ENCODE measurements at places on chromosomes 2 and 18.

DNA sequence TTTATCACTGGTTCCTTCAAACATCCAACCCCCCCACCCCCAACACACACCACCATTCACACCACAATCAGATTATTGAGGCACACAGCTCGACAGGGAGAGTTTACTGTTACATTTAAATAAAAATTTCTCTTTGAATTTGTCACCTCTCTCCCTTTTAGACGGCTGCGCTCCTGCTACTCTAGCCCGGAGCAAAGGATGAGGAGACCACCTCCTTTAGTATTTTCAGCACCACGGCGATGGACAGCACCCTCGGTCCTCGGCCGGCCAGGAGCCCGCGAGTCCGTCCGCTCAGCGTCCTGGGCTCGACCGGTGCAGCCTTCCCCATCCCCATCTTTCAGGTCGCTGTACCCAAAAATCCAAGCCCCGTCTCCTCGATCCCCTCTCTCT is 892 bp downstream of the CELF4 start:
- peak overlapping the region; percentile 64 for H3K4me3 ChIP-seq
- no peak overlapping the region for H3K27ac ChIP-seq
- no peaks in the 10 kb centered on the region for H3K36me3 ChIP-seq
- peaks cover 17% of the 10 kb centered on the region for H3K27me3 ChIP-seq
- peak; percentile 42 for DNase-seq

DNA sequence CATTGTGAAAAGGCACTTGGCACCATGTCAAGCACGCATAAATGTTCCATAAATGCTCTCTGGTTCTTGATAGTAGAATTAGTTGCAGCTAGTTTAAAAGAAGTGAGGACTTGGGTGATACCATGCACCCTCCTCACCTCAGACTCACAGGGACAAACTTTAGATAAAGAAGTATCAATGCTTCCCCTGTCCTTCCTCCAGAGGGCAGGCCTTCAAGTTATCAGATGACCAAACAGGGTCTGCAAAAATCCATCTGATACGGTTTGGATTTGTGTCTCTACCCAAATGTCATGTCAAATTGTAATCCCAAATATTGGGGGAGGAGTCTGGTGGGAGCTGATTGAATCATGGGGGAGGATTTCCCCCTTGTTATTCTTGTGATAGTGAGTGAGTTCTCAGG is 54.1 kb downstream of the C1QL2 start:
- H3K4me1 ChIP-seq = no peaks in the 10 kb centered on the region
- H3K27ac ChIP-seq = no peak overlapping the region
- no peak overlapping the region for H3K4me3 ChIP-seq
- no peak for DNase-seq

- H3K4me1 ChIP-seq = no peaks in the 10 kb centered on the region
- H3K27ac ChIP-seq = no peak overlapping the region
- no peak overlapping the region for H3K4me3 ChIP-seq
- peaks cover 12% of the 10 kb centered on the region for H3K36me3 ChIP-seq
Observed at GRCh38 chr2:177529166-177529565, 136.6 kb downstream of the AGPS start.

- H3K4me1 ChIP-seq = peaks cover 28% of the 10 kb centered on the region
- peak; percentile 34 for DNase-seq
- H3K36me3 ChIP-seq = no peaks in the 10 kb centered on the region
- no peak overlapping the region for H3K4me3 ChIP-seq
- H3K27ac ChIP-seq = peak overlapping the region; percentile 46
Observed at GRCh38 chr2:240374085-240374907, 61.2 kb upstream of the GPC1 start.

DNA sequence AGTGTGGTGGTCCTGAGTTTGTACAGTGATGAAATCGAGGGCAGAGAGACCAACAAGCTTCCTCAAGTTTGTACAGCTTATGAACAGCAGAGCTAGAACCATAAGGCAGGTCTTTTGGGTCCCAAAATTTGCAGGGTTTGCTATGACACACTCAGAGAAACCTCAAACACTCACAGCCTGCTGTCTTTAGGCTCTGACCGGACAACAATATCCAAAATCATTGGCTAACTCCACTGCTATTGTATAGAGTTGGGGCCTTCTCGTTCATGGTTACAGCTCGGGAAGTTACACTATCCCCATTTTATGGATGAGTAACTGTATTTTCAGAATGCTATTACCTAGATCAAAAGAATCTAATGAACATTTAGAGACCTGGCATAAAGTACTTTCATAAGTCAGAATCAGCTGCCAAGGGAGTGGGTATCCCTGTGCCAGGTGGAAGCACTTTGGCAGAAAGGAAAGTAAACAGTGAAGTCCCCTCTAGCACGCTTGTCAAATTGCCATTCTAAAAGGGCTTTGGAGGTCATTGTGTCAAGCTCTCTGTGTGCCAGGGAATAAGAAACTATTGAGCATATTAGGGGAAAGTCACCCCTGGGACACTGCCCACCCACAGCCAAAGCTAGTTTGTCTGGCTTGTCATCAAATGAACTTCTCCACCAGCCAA is 331.8 kb downstream of the ALK start:
- H3K27ac ChIP-seq = no peak overlapping the region
- H3K4me3 ChIP-seq = no peak overlapping the region
- H3K27me3 ChIP-seq = no peaks in the 10 kb centered on the region
- H3K4me1 ChIP-seq = no peaks in the 10 kb centered on the region
- H3K36me3 ChIP-seq = no peaks in the 10 kb centered on the region
- no peak for DNase-seq

GRCh38 chr2:154587739-154588138 is 110.8 kb upstream of the KCNJ3 start:
- H3K4me3 ChIP-seq = no peak overlapping the region
- no peaks in the 10 kb centered on the region for H3K36me3 ChIP-seq
- H3K4me1 ChIP-seq = no peaks in the 10 kb centered on the region
- DNase-seq = no peak
- no peaks in the 10 kb centered on the region for H3K27me3 ChIP-seq

DNA sequence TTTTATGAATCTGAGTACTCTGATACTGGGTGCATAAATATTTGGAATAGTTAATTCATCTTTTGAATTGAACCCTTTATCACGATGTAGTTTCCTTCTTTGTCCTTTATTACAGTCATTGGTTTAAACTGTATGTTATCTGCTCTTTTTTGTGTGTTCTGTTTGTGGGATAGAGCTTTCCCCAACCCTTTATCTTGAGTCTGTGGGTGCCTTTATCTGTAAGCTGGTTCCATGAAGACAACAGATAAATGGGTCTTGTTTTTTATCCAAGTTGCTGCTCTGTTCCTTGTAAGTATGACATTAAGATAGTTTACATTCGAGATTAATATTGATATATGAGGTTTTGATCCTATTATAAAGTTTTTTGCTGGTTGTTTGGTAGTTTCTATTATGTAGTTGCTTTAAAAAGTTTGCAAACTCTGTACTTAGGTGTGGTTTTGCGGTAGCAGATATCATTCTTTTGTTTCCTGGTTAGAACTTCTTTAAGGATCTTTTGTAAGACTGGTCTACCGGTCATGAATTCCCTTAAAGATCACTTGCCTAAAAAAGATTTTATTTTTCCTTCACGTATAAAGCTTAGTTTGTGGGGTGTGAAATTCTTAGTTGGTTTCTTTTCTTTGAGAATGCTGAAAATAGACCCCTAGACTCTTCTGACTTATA is 1451.3 kb upstream of the SLC39A10 start:
- no peaks in the 10 kb centered on the region for H3K36me3 ChIP-seq
- H3K4me3 ChIP-seq = no peak overlapping the region
- H3K27ac ChIP-seq = no peak overlapping the region
- no peaks in the 10 kb centered on the region for H3K4me1 ChIP-seq
- no peaks in the 10 kb centered on the region for H3K27me3 ChIP-seq
- no peak for DNase-seq

GRCh38 chr2:25286025-25286400 is 55.7 kb downstream of the DNMT3A start:
- no peak for DNase-seq
- H3K4me1 ChIP-seq = peaks cover 3% of the 10 kb centered on the region
- no peaks in the 10 kb centered on the region for H3K27me3 ChIP-seq
- H3K4me3 ChIP-seq = no peak overlapping the region
- H3K36me3 ChIP-seq = no peaks in the 10 kb centered on the region

GRCh38 chr2:173588931-173589369 is 234.3 kb downstream of the CDCA7 start:
- no peaks in the 10 kb centered on the region for H3K36me3 ChIP-seq
- H3K4me3 ChIP-seq = no peak overlapping the region
- H3K27me3 ChIP-seq = no peaks in the 10 kb centered on the region
- H3K27ac ChIP-seq = no peak overlapping the region
- no peak for DNase-seq
- no peaks in the 10 kb centered on the region for H3K4me1 ChIP-seq

- no peaks in the 10 kb centered on the region for H3K4me1 ChIP-seq
- no peaks in the 10 kb centered on the region for H3K36me3 ChIP-seq
- no peak for DNase-seq
- no peak overlapping the region for H3K4me3 ChIP-seq
Observed at GRCh38 chr2:31390324-31390723, 24.2 kb downstream of the XDH start.

DNA sequence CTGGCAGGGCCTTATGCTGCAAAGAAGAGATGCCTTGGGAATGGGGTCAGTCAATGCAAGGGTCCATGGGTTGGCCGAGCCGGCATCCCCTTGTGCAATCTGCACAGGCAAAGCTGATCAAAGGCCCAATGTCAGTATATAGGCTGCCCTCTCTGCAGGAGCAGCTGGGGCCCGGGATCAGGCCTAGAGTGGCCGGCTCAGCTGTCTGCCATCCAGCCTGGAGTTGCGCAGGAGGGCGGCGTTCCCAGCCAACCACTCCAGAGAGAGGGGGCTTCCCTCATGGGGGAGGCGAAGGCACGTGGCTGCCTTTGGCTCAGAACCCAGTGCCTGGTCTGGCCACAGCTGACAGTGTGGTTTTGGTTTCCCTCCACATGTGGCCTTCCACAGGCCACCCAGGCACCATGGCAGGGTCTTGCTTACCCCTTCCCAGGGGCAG is 3.9 kb downstream of the INPP5D start:
- H3K27me3 ChIP-seq = no peaks in the 10 kb centered on the region
- H3K36me3 ChIP-seq = no peaks in the 10 kb centered on the region
- no peak for DNase-seq
- H3K4me3 ChIP-seq = peak overlapping the region; percentile 51
- peak overlapping the region; percentile 44 for H3K27ac ChIP-seq
- H3K4me1 ChIP-seq = peaks cover 54% of the 10 kb centered on the region

DNA sequence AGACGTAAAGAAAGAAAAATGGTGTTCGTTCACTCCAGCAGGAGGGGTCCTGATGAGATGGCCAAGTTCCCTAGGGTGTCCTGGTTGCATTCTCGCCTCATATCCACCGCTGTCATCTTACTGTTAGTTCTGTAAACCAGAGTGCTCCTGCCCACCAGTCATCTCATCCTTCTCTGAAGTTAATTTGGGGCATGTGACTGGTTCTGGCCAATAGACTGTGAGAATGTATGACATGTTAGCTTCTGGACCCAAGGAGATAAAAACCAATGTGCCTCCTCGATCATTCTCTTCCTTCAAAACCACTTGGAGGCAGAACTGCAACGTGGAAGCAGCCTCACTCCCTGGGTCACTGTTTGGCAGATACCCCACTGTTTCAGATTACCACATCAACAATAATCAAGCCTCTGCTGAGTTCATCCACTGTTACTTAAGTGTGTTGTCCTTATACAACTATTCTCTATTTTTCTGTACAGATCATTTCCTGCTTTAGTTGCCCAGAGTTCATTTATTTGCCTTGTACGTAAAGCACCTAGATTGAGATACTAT is 759.1 kb downstream of the TSN start:
- no peaks in the 10 kb centered on the region for H3K36me3 ChIP-seq
- H3K4me3 ChIP-seq = no peak overlapping the region
- DNase-seq = no peak
- no peaks in the 10 kb centered on the region for H3K27me3 ChIP-seq

- H3K27ac ChIP-seq = peak overlapping the region; percentile 18
- no peaks in the 10 kb centered on the region for H3K36me3 ChIP-seq
- H3K4me1 ChIP-seq = peaks cover 28% of the 10 kb centered on the region
- H3K4me3 ChIP-seq = no peak overlapping the region
Observed at GRCh38 chr18:33585431-33585775, 7.4 kb downstream of the ASXL3 start.

DNA sequence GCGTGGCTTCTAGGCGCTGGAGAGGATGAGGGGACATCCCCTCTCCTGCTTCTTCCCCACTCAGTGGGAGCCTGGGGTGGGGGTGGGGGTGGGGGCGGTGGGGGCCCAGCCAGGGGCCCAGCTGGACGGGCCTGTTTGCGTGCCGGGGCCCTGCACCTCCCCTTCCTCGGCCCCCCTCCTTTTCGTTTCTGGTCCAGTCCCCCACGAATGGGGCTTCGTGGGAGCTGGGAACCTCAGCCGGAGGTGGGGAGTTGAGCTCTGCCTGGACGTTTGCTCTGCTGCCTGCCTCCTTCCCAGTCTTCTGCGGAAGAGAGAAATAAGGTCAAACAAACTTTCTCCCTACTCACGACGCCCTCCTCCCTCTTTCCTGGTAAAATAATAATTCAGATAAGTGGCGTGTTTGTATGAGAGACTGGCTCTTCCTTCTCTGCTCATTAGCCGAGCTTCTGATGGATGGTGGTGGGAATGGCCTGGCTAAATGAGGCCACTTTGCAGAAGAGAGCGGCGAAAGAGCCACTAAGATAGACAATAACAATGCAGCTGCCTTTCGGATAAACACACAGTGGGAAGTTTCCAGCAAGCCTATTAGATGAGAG is 782 bp downstream of the MTA3 start:
- no peaks in the 10 kb centered on the region for H3K27me3 ChIP-seq
- H3K36me3 ChIP-seq = no peaks in the 10 kb centered on the region
- DNase-seq = peak; percentile 72
- H3K4me1 ChIP-seq = peaks cover 45% of the 10 kb centered on the region

GRCh38 chr2:118145806-118146205 is 57.5 kb downstream of the INSIG2 start:
- no peak overlapping the region for H3K4me3 ChIP-seq
- no peaks in the 10 kb centered on the region for H3K27me3 ChIP-seq
- DNase-seq = no peak
- no peak overlapping the region for H3K27ac ChIP-seq
- no peaks in the 10 kb centered on the region for H3K36me3 ChIP-seq
- H3K4me1 ChIP-seq = no peaks in the 10 kb centered on the region

DNA sequence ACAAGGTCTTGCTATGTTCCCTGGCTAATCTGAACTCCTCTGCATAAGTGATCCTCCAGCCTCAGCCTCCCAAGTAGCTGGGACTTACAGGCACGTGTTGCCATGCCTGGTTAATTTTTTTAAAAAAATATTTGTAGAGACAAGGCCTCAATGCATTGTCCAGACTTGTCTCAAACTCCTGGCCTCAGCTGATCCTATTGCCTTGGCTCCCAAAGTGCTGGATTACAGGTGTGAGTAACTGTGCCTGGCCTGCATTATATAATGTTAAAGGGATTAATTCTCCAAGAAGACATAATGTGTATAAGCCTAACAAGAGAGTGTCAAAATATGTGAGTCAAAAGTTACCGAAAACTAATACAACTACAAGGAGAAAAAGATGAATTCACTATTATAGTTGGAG is 32.2 kb downstream of the BUB1 start:
- H3K4me3 ChIP-seq = no peak overlapping the region
- H3K36me3 ChIP-seq = no peaks in the 10 kb centered on the region
- no peak for DNase-seq
- H3K27ac ChIP-seq = no peak overlapping the region

- H3K36me3 ChIP-seq = no peaks in the 10 kb centered on the region
- no peaks in the 10 kb centered on the region for H3K4me1 ChIP-seq
- H3K4me3 ChIP-seq = no peak overlapping the region
- H3K27me3 ChIP-seq = no peaks in the 10 kb centered on the region
- H3K27ac ChIP-seq = no peak overlapping the region
Observed at GRCh38 chr2:36734304-36734703, 37.8 kb downstream of the VIT start.

GRCh38 chr2:769771-770170 is 92.6 kb upstream of the TMEM18 start:
- DNase-seq = no peak
- no peak overlapping the region for H3K4me3 ChIP-seq
- H3K4me1 ChIP-seq = no peaks in the 10 kb centered on the region
- no peaks in the 10 kb centered on the region for H3K27me3 ChIP-seq
